ENCODE measurements at places on chromosomes 2 and 18. TPM values are rescaled to one million over a fixed set of nuclear protein-coding genes. Genes with fewer than 3 reads are reported as not detected.
A peak's percentile ranks its signal among the peaks of the same experiment; 100 is the strongest.

Gene RBMS1
- 78.2 TPM for total RNA-seq

Gene ERMN
- 0.49 TPM for total RNA-seq

DNA sequence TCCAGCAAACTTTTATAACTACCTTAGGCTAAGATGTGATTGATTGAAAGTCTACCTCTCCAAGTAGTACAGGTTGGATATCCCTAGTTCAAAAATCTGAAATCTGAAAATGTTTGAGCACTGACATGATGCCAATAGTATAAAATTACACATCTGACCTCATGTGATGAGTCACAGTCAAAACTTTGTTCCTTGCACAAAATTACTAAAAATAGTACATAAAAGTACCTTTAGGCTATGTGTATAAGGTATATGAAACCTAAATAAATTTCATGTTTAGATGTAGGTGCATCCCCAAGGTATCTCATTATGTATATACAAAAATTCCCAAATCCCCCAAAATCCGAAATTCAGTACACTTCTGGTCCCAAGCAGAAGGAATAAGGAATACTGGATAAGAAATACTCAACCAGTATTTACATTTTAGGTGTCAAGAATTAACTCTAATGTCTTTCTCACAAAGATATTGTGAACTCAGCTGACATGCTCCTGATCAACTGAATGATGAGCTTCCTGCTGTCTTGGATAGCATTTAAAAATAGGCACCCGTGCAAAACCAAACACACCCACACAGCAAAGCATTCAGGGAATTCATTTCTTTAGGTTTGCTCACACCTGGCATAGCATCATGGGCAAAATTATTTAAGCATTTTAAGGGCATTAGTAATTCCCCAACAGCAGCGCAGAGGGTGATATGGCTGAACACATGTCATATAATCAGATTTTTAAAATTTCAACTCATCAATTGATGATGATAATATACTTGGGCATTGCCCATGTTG lies 497.4 kb upstream of the MEIS1 start:
- H3K4me1 ChIP-seq = no peaks in the 10 kb centered on the region
- no peak for DNase-seq
- H3K27me3 ChIP-seq = no peaks in the 10 kb centered on the region
- H3K27ac ChIP-seq = no peak overlapping the region
- H3K36me3 ChIP-seq = no peaks in the 10 kb centered on the region

DNA sequence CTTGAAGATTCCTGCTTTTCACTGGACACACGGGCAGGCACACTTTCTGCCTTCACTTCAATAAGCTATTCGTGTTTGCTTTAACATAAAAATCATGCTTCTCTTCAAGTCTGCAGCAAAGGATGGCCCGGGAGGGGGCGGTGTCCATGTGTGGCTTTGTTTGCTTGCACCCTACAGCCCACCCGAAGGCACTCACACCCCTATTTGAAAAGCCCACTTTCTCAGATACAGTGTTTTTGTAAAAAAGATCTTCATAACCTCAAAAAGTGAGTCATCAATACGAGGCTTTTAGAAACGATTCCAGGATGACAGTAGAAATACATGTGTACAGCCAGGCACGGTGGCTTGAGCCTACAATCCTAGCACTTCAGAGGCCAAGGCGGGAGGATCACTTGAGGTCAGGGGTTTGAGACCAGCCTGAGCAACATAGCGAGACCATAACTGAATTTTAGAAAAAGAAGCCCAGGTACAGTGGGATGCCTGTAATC lies 36.5 kb upstream of the HPCAL1 start:
- H3K27me3 ChIP-seq = no peaks in the 10 kb centered on the region
- no peaks in the 10 kb centered on the region for H3K4me1 ChIP-seq
- H3K4me3 ChIP-seq = no peak overlapping the region
- DNase-seq = no peak
- no peak overlapping the region for H3K27ac ChIP-seq

GRCh38 chr18:36732264-36732663 lies 96.5 kb downstream of the TPGS2 start:
- H3K4me3 ChIP-seq = no peak overlapping the region
- H3K4me1 ChIP-seq = no peaks in the 10 kb centered on the region
- no peak for DNase-seq
- no peak overlapping the region for H3K27ac ChIP-seq
- no peaks in the 10 kb centered on the region for H3K36me3 ChIP-seq
- H3K27me3 ChIP-seq = no peaks in the 10 kb centered on the region

GRCh38 chr2:128469875-128470274 lies 151.2 kb upstream of the HS6ST1 start:
- H3K27ac ChIP-seq = no peak overlapping the region
- no peaks in the 10 kb centered on the region for H3K36me3 ChIP-seq
- H3K4me1 ChIP-seq = peaks cover 4% of the 10 kb centered on the region
- no peaks in the 10 kb centered on the region for H3K27me3 ChIP-seq
- H3K4me3 ChIP-seq = no peak overlapping the region
- DNase-seq = no peak

Gene CDK5R2
- total RNA-seq = not detected

- no peaks in the 10 kb centered on the region for H3K4me1 ChIP-seq
- H3K27me3 ChIP-seq = no peaks in the 10 kb centered on the region
- no peak overlapping the region for H3K4me3 ChIP-seq
- DNase-seq = no peak
Measured at GRCh38 chr2:198371921-198372543, 567.6 kb downstream of the PLCL1 start.

Gene FBXO36
- 13.7 TPM for total RNA-seq

Gene LYG2
- not detected for total RNA-seq

Gene GAD1
- 0.59 TPM for total RNA-seq

Gene TPGS2
- 95.1 TPM for total RNA-seq

GRCh38 chr2:204835786-204836185 lies 290.5 kb downstream of the PARD3B start:
- H3K36me3 ChIP-seq = no peaks in the 10 kb centered on the region
- H3K27me3 ChIP-seq = no peaks in the 10 kb centered on the region
- no peaks in the 10 kb centered on the region for H3K4me1 ChIP-seq
- H3K27ac ChIP-seq = no peak overlapping the region
- no peak overlapping the region for H3K4me3 ChIP-seq

DNA sequence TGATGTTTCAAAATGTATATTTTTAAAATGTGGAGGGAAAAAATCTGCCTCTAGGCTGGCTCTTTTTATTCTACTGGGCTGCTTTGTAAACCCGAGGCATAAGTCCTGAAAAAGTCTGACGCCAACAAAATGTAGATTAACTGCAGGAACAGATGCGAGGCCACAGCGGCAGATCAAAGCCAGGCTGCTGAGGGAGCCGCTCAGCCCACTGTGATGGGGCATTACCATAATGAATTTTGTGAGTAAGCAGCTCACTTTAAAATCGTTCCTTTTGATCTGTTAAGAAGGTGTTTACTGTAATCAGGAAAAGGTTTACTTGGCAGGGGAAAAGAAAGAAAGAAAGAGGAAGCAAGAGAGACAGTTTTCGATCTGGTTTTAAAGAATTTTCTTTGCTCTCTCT lies 269.0 kb downstream of the ICOS start:
- H3K27ac ChIP-seq = no peak overlapping the region
- no peaks in the 10 kb centered on the region for H3K27me3 ChIP-seq
- no peak for DNase-seq
- H3K36me3 ChIP-seq = no peaks in the 10 kb centered on the region
- no peaks in the 10 kb centered on the region for H3K4me1 ChIP-seq
- H3K4me3 ChIP-seq = no peak overlapping the region

DNA sequence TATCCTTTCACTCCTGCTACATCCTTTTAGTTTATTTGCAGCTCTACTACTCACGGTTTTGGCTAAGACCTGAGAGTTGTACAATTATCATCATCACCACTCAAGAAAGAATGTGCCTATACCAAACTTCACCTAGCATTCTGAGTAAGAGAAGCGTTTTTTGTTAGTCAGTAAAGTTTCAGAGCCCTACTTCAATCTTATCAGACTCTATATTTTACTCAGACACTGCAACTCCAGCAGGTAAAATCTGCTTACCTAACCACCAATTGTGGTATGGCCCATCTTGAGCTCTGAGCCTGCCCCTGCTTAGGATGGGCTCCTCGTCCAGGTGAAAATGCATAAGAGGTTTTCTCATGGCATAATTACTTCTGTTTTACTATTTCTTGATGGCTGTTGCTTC lies 37.1 kb downstream of the ICOS start:
- no peak for DNase-seq
- H3K4me3 ChIP-seq = no peak overlapping the region
- no peak overlapping the region for H3K27ac ChIP-seq
- no peaks in the 10 kb centered on the region for H3K27me3 ChIP-seq

Gene SMAD7
- total RNA-seq = 69.3 TPM

Gene TMEM178A
- total RNA-seq = 6.5 TPM

- no peak for DNase-seq
- no peak overlapping the region for H3K27ac ChIP-seq
- H3K27me3 ChIP-seq = no peaks in the 10 kb centered on the region
- H3K36me3 ChIP-seq = no peaks in the 10 kb centered on the region
Measured at GRCh38 chr2:234157817-234158588, 107.5 kb downstream of the SPP2 start.

DNA sequence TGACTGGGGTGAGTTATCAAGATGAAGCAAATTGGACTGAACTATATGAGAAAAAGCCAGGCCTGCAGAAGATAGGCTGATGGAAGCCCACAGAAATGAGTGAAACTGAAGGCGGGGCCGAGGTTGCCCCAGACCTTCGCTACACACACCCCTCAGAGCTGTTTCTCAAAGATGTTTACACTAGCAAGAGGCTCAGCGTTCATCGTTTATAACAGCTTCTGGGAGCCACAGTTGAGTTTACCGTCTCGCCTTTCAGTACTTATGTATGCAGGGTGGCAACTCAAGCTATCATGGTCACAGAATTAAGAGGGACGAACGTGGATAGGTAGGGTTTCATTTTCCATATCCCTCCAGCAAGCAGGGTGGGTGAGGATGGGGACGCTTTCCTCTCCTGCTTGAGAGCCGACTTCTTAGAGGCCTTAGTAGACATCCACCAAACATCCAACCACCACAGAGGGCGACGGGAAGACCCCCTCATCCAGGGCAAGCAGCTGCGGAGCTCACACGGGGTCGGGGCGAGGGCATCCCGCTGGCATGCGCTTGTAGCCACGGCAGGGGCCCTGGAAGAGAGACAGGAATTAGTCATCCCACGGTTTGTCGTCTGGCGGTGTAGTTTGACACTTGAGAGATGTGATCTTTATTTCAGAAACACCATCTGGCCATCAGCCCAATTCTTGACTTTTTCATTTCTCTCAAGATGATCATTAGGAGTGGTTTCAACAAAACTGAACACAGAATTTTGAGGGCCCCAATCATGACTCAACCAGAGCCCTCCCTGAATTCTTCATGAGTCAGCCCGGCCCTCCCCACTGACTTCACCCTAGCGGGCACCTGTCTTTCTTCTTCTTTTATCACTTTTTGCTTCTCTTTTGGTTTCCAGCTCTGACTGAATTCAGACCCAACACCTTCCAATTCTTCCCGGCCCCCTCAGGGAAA lies 109.1 kb upstream of the CTDP1 start:
- H3K4me3 ChIP-seq = no peak overlapping the region
- H3K36me3 ChIP-seq = no peaks in the 10 kb centered on the region
- H3K27me3 ChIP-seq = no peaks in the 10 kb centered on the region
- peak; percentile 2 for DNase-seq
- H3K27ac ChIP-seq = no peak overlapping the region

DNA sequence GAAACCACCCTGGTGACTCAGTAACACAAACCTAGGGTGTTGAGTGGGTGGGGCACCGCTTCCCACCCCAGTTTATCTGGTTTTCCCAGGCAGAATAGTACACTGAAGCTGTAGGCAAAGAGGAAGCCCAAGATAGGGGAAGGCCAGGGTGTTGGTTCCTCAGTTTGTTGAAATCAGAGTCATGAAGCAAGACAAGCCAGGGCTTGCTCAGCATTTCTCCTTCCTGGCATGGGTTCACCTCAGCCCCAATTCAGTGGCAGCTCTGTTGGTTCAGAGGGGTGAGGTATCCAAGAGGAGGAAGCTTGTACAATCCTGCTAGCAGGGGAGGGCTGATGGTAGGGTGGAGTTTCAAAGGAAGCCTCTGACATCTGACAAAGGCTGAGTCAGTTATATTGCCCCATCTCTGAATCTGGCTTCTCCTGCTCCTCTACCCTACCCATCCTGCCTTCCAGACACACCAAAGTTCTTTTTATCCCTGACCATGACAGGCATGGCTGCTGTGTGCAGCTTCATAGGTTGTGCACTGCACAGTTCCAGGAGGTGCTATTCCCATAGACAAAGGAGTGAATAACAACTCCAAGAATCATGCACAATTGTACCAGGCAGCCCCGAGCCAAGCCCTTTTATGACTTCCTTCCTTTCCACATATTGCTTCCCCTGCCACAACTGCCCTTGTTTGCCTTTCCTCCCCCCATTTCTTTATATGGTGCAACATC lies 24.9 kb upstream of the RAB10 start:
- H3K27ac ChIP-seq = peak overlapping the region; percentile 59
- H3K4me3 ChIP-seq = no peak overlapping the region
- peak; percentile 69 for DNase-seq
- peaks cover 36% of the 10 kb centered on the region for H3K4me1 ChIP-seq
